Activated CD4-positive, alpha-beta T cell treated with anti-CD3 and anti-CD28 coated beads, Interleukin-2, amount 50 U/mL, for 48 hours (primary cell): ENCODE measurements at places on chromosomes 2 and 18.

- no peak for DNase-seq
Measured at GRCh38 chr2:240793313-240794177, 26.5 kb downstream of the KIF1A start.

GRCh38 chr18:78652001-78652545 is 327.5 kb upstream of the SALL3 start:
- no peak for DNase-seq

- no peak for DNase-seq
Measured at GRCh38 chr2:165417009-165417408, 52.5 kb upstream of the CSRNP3 start.

DNA sequence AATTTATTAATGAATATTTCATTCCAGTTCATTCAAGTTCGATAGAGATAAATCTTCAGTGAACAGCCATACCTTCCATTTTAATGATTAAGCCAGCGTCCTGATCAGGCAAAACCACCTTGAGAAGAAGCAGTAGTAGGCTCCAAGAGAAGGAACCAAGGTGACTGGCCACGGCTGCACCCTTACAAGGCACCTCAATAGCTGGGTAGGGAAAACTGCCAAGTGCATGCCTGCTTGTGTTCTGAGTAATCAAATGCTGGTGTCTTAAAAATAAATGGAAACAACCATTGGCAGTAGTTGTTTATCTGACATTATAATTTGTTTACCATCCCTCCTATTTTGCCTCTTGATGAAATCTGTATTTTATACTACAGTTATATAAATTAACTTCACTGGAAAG is 10.0 kb upstream of the FEZ2 start:
- DNase-seq, result no peak

DNA sequence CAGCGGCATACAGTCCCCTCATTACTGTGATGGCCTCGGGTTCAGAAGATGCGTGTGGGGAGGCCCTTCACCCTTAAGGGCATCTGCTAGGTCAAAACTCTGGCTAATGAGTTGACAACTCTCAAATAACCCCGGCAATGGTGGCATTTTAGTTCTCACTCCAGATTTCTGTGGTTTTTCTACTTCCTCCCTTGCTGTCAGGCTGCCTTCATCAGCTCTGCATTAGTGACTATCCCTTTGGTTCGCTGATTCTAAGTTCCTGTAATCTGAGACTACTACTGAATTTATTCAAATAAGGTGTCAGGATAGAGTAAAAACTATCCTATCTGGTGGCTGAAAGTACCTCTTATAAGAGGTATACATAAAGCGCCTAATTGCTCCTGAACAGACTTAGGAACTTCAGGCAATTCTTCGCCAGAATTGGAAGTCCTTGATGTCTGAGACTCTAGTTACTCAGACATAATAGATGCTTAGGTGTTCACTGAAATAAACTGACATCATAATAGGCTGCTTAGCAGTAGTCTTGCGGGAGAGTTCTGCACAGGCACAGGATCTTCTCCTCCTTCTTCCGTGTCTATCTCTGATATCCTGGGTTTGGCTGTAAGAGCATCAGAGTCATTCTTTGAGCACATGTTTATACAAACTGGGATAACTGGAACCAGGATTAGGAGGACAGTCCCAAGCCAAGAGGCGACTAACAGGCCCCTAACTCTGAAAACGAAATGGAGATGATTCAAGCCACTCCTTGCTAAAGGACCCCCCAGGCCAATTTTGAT is 194.5 kb downstream of the DNER start:
- no peak for DNase-seq

- DNase-seq, result peak; percentile 84
Measured at GRCh38 chr2:230908595-230909191, 16.3 kb downstream of the GPR55 start.

GRCh38 chr2:206245265-206245672 is 29.2 kb upstream of the ZDBF2 start:
- DNase-seq, result no peak

- peak; percentile 82 for DNase-seq
Measured at GRCh38 chr2:239927424-239927981, 97.6 kb downstream of the NDUFA10 start.
